RPMI8226 (cell line): ENCODE measurements at places on chromosomes 2 and 18.

DNA sequence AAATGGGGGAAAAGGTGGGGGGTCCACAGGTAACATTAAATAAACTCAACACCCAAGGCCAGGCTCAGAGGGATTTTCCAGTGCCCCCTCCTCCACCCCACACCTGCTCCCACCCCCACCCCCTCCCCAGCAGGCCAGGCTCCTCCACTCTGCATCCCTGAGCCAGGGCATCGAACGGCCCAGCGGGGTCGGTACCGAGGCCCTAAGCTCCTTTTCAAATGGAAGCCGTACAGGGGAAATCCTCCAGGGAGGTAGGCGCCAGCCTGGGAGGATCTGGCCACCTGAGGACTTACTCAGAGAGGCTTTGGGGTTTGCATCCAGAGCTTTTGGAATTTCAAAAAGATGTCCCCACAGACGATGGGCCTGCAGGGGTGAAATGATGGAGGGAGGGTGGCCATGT lies 46.5 kb downstream of the ZFP36L2 start:
- no peak for DNase-seq

DNA sequence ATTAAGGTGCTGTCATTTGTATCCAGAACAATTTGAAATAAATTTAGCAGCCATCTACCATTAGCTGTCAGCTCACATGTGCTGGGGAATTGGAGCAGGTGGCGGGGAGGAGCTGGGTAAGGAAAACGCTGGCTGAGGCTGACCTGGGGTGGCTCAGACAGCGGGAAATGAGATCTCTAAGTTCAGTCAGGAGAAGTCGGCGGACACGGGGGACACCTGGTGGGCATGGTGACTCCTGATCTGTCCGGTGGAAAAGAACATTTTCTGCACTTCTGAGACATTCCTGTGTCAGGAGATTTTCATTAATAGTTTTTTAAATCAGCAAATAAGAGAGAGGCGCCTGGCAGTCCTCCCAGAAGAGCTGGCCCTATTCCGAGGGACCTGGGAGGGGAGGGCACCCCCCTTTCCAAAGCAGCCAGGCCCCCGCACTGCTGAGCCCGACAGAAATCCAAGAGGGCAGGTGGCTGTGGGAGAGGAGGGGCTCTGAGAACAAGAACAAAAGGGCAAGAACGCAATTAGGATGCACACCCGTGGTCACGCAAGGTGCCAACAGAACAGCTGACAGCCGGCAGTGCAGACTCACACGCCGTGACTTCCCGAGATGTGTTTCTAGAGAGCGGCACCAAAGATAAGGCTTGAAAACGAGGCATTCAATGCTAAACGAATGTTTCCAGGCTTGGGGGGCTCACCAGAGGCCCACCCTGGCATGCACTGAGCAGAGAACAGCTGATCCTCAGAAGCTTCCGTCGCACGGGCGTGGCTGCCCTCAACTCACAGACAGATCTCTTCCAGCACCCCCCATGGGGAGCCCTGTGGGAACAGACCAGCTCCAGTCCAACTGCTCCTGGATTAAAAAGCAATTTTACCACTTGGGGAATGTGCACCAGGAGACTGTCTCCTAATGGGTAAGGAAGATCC lies 26.4 kb downstream of the SLC66A2 start:
- DNase-seq = no peak

DNA sequence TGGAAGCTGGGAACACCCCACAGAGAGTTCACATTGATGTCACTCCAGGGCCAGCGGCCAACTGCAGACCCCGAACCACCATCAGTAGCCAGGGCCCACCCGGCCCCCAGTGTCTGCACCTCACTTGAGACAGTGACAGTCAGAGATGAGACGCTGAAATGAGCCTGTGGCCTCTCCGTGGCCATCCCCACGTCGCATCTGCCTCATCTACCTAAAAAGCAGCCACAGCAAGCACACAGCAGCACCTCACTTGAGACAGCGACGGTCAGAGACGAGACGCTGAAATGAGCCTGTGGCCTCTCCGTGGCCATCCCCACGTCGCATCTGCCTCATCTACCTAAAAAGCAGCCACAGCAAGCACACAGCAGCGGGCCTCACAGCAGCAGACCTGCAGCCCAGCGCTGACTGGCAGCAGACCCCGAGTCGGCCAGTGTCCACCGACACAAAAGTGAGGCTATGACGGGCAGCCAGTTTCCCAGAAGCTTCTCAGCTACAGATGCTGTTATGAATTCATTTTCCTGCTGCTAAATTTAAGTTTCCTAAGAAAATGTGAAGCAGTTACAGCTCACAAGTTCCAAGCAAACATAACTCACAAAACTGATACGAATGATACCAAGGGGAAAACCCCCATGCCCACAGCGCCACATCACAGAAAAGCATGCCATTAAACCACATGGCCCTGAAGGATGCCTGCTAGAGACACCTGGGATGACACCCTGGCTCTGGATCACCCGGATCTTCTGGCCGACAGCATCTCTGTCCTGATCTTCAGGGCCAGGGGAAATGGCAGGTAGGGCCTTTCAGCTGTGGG lies 27.7 kb downstream of the SNORC start:
- DNase-seq = no peak

DNA sequence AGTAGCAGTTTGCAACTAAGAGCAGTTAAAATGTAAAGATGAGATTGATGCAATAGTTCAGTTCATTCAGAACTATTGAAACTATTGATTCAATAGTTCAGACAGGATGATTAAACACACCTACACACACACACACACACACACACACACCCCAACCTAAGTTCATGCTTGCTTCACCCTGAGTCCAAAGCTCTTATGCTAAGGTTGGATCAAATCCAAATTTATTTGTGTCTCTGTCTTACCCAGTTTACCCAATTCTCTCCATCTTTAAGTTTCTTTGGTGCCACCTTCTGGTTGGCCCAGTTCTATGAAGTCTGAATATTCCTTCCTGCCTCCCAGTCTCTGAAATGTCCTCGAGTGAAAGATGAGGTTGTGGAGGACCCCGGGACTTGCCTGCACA lies 5.1 kb downstream of the SERPINB8 start:
- peak; percentile 20 for DNase-seq

DNA sequence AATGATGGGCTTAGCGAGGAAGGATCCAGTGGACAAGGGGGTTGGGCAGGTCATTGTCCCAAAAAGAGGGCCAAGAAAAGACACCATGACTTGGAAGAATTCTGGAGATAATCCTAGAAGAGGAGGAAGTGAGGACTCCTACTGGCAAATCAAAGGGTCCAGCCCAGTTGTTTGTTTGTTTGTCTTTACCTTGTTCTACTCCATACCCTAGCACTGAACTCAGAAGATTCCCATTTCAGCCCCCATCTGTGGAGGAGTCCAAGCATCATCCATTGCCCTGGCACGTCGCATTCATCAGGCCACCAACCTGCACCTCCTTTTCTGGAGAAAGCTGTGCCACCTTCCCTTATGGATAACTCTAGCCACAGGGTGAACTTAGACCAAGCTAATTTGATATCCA lies 326.2 kb downstream of the EN1 start:
- no peak for DNase-seq

- no peak for DNase-seq
These were observed 233.2 kb downstream of the TCF4 start for GRCh38 chr18:55354795-55355194.

GRCh38 chr2:96241900-96242611 lies 23.7 kb downstream of the TMEM127 start:
- peak; percentile 88 for DNase-seq

GRCh38 chr2:133586978-133587377 lies 18.7 kb upstream of the NCKAP5 start:
- DNase-seq = no peak

- no peak for DNase-seq
These were observed 82.4 kb downstream of the CTIF start for GRCh38 chr18:48621240-48621639.

DNA sequence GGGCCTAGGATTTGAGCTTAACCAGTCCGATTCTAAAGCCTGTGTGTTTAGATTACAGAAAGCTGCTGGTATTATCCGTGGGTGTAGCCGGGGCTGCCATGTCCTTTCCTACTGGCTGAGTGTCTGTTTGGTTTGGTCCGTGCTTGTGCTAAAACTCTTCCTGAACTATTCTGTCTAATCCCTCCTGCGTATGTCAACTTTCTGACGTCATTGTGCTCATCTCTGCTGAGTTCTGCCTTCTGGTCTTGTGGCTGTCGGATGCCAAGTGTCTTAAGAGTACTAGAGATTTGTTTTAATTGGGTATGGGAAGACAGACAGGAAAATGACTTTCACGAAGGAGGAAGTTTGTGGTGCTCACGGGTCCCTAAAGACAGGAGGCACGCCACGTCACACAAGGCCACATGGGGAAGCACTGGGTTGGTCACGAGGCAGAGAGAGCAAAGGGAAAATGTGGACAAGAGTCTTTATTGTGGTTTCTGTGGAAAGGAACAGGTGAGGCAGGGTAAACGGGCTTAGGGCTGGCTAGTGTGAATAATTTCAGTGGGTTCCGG lies 31.8 kb upstream of the NTSR2 start:
- DNase-seq = no peak
